MV-4-11 (cell line): ENCODE measurements at places on chromosomes 7 and 10.

- DNase-seq, result no peak
These were observed 156.1 kb upstream of the PLXDC2 start for GRCh38 chr10:19659920-19660655.

DNA sequence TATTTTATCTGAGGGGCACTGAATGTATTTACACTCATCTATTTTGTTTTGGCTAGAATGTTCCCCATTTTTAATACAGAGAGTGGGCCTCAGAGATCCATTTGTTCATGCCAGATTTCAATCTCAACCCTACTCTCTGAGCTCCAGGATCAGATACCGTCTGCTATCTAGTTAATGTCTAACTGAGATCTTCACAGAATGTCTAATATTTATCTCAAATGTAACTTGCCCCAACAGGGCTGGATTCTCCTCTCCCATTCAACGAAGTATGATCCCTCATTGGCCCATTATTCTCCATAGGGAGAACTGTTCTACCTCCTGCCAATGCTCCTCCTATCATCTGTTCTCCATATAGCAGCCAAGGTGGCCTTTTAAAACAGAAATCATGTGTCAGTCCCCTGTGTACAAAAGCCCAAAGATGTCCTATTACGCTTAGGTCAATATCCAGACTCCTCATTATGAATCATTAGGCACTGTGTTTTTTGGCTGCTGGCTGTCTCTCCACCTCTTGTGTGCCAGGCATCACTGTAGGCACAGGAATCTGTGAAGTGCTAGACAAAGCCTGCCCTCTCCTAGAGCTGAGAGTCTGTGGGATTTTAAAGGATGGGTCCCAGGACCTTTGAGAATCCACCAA is 169.3 kb upstream of the AGK start:
- DNase-seq, result no peak

DNA sequence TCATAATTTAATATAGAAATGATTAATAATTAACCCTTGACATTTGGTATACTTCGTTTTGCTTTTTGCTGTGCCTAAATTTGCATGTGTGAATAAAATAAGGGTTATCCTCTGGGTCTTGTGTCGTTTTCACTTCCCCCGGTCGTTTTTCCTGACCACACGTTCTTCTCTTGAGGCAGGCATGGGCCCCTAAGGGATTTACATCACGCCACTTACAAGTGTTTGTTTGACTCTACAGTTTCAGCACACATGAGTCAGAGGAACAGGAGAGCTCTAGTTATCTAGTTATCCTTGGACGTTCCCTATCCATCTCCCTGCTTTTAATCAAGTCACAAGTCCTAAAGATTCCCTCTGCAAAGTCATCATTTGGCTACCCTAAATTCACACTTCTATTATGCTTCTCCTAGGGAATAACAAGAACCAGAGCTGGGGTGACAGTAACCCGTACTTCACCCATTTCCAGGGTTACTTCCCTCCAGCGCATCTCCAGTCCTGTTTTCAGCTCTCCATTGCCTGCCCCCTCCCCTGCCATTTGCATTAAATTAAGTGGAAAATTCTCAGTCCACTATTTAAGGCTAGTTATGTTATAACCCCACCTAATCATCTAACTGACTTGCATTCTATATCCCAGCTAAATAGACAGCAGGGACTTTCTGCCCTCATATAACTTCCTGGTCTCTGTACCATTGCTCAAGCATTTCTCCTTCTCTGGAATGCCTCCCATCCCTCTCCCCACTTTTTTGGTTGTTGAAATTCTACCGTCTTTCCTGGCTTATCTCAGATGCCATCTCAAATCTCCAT is 206.9 kb downstream of the PTEN start:
- DNase-seq, result peak; percentile 97

GRCh38 chr10:48468866-48469511 is 135.9 kb downstream of the ARHGAP22 start:
- DNase-seq, result no peak

GRCh38 chr10:86715156-86715795 is 41.1 kb upstream of the BMPR1A start:
- peak; percentile 32 for DNase-seq

DNA sequence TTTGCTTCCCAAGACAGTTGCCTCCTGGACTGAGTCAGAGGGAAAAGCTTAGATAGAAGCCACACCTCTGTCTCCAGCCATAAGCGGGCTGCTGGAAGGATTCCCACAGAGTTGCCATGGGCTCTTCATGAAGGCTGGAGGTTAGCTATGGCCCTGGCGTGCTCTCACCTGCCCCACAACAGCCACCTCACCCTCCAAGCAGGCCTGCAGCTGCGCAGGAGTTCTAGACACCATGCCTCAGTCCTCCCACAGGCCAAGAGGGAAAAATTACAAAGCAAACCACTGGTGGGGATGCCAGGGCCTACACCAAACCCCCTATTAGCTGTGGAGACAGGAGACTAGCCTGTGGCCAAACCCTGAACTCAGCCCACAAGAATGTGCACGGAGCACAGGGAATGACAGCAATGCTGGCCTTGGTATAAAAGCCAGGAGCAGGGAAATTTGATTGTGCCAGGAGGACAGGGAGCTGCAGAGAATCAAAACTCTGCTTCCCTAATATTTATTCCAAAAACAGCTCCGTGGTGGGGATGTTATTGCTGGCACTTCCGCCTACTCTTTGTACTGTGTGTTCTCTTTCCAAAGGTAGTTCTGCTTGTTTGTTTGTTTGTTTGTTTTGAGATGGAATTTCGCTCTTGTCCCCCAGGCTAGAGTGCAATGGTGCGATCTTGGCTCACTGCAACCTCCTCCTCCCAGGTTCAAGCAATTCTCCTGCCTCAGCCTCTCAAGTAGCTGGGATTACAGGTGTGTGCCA is 60.3 kb upstream of the STK17A start:
- no peak for DNase-seq

DNA sequence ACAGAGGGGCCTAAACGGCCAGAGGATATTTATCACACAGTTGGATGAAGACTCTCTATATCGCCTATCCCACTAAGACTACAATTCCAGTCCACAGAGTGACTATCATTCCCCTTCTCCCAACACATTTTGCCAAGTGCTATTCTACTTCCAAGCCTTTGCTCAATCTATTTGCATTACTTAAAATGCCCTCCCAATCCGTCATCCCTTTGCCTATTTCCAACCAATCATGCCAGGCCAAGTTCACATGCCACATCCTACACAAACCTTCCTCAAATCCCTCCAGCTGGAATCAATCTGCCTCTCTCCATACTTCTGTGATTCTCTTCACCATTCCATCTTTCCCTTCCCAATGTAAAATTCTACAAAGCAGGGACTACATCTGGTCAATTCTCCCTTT is 38.2 kb downstream of the SMURF1 start:
- no peak for DNase-seq

- no peak for DNase-seq
These were observed 33.8 kb upstream of the PRLHR start for GRCh38 chr10:118629211-118629610.

DNA sequence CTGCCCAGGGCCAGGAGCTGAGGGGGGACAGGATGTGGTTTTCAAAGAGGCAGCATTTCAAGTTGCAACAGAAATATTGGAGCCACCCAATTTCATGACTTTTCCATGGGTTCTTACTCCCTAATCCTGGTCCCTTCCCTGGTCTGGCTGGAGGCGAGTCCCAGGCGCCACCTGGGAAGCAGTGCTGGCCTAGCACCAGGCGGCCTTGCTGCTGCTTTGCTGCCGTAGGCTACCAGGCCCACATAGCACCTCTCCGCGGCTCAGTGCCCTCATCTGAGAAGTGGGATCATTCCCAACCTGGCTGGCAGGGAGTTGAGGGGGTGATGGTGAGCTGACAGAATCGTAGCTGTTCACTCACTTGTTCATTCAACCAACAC is 33.7 kb downstream of the ZMIZ1 start:
- no peak for DNase-seq

GRCh38 chr10:100632027-100632426 is 96.3 kb downstream of the HIF1AN start:
- no peak for DNase-seq

DNA sequence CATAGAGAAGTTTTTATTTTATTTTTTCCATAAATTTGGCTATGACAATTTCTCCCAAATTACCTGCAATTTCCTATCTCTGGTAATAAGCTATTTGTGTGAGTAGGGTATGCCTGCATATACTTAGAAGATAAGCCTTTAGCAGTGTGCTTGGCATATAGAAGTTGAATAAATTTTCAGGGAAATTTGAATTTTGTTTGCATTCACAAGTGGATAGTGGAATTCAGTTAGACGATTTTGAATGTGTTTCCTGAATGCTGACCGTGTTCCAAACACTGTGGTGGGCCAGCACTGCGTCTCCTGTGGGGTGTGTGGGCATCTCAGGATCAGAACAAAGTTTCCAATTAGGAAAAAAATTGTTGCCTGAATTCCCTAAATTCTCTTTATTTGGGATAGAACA is 99.3 kb downstream of the PPP1R17 start:
- no peak for DNase-seq
